ENCODE measurements at places on chromosomes 1 and 21.

DNA sequence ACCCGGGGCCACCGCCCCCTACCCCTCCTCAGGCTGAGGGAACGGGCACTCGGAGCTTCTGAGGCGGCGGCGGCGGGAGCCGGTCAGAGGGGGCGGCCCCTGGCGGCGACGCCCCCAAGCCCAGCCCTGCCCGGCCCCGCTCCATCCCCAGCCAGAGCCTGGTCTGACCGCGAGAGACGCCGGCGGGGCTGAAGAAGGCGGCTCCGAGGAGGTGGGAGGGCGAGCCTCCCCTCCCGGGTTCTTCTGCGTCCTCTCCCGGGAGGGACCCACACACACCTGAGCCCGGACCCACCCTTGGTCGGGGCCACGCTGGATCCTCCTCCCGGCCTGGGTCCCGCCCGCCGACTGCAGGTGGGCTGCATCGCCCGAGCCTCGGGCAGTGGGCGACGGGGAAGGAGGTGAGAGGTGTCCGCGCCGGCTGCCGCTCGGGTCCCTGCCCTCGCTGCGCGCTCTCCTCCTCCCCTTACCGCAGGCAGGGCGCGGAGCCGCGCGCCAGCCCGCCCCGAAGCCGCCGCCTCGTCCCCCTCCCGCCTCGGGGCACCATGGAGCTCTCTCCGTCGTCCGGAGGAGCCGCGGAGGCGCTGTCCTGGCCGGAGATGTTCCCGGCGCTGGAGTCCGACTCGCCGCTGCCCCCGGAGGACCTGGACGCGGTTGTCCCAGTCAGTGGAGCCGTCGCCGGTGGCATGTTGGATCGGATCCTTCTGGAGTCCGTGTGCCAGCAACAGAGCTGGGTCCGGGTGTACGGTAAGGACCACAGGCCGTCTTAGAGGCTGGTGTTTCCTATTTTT, at the start of gene RASAL2:
Gene RASAL2, plus strand, starts transcription at position 154 of the 788 bp plus-strand sequence. Its CDS starts 389 bp downstream, at position 543.
- peak; percentile 81 for DNase-seq

DNA sequence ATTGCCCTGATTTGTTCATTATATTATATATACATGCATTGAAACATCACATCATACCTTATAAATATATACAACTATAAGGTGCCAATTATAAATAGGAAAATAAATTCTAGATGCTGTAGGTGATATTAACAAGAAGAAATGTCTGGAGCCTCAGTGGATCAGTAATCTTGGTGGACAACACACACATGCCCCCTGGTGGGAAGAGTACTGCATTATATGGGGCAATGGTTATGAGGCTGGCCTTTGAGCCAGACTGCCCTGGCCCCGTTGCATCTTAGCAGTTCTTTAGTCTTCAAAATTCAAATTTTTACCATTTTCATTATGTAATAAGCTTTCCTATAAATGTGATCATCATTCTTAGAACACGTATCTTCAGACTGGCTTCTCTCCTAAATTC, 335.0 kb upstream of the GREM2 start:
- DNase-seq: peak; percentile 42

DNA sequence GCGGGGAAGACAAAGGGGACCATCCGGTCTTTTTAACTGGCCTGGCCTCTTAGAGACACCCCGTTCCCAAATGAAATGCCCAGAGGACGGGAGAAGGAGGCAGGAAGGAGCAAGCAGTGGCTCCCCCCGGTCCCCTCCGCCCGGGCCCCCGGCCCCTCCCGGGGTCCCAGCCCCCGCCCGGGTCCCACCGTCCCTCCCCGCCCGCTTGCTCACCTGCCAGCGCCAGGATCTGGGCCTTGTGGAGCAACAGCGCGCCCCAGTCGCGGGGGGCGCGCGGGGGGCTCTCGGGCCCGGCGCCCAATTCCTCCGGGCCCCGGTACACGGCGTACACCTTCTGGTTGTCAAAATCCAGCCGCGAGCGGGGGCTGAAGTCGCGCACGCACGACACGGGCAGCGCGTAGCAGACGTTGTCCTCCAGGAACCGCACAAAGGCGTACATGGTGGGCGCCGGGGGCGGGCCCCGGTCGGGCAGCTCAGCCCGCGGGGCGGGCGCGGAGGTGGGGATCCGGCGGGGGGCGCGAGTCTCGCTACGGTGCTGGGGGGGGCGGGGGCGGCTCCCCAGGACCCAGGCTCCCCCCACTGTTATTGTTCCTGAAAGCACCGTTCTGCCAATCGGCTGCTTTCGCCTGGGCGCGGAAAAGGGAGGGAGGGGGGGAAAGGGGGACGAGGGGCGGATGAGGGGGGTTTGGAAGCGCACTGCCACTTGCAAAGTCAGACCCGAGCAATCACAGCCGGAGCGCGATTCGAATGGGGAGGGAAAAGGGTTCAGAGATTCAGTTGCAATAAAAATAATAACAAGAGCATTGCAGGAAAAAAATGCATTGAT, at the start of gene BEND5:
Gene BEND5, minus strand, starts transcription at position 499 of the 826 bp plus-strand sequence. Its CDS starts 60 bp downstream, at position 439.
- DNase-seq: peak; percentile 92

DNA sequence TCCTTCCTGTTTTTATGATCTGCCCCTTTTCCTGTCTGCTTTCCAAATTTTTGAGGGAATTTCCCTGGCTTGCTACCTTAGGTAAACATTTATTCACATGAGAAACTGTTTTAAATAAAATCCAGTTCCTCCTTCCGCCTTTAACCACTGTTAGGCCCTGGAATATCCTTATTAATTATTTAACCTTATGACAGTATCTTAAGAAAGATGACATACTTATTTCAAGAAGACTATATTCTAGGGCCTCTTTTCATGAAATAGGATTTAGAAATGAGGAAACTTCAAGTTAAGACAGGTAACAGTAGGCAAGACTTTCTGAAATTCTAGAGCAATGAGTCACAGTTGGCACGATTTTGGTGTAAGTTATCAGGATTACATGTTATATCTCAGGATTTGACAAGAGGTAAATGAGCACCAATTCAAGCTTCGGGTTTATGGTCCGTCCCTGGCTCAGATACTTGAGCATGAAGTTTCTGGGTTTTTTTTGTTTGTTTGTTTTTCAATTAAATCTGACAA, 2.0 kb upstream of the TNFSF18 start:
- no peak for DNase-seq

GRCh38 chr1:31302709-31303441, 6.0 kb downstream of the ZCCHC17 start:
- DNase-seq: no peak

DNA sequence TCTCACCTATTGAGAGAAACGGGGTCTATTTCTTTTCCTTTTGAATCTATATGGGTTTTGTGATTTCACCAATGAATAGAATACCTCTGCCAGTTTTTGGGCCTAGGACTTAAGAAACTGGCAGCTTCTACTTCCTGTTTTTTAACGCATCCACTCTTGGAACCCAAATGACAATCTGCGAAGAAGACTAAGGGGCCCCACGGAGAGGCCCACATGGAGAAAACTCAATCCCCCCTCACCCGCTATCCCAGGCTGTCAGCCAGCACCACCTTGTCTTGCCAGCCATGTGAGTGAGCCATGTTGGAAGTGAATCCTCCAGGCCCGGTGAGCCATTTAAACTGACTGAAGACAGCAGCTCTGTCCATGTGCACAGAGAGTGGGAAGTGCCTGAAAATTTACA, 3.6 kb upstream of the HENMT1 start:
- no peak for DNase-seq

- DNase-seq: no peak
Measured at GRCh38 chr1:2481885-2482284, 5.8 kb downstream of the PLCH2 start.

GRCh38 chr1:91018006-91018405, 3.8 kb downstream of the ZNF644 start:
- DNase-seq: no peak

- no peak for DNase-seq
Measured at GRCh38 chr1:46607345-46608130, 3.5 kb upstream of the MKNK1 start.

- no peak for DNase-seq
Measured at GRCh38 chr1:76418531-76418930, 344.0 kb downstream of the ST6GALNAC3 start.

GRCh38 chr1:109370712-109371340, 26.9 kb downstream of the SORT1 start:
- no peak for DNase-seq

DNA sequence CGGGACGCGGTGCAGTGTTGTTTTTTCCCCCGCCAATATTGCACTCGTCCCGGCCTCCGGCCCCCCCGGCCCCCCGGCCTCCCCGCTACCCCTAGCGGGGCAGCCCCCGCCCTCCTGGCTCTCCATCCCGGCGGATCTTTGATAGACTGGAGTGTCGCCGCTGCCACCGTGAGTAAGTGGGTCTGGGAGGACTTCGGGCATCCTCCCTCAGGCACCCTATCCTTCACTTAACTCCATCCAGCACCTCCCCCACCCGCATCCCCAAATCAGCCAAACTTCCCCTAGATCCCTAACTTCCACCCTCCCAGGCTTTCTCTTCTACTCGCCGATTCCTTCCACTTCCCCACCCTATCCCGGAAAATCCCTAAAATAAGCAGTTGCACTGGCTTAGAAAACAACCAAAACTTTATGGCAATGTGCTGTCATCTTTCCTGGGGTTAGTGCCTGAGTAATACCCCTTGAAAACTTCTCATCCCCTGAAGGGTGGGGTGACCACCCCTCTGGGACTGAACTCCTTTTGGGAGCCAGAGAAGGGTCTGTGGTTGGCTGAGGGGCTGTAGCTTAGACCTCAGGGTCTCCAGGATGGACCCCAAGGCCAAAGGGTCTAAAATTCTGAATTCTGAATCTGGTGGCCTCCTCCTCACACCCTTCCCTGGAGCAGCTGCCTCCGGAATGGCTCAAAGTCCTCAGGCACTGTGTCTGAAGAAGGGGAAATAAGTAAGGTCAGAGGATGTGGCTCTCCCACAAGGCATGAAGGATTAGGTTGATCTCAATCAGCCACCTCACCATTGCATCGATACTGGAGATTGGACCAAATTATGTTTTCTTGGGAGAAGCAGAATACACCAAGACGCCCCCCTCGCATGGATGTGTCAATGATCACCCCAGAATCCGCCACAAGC, 12.2 kb downstream of the THBS3 start:
- no peak for DNase-seq

GRCh38 chr1:116365857-116366256, 7.2 kb upstream of the ATP1A1 start:
- DNase-seq: no peak

DNA sequence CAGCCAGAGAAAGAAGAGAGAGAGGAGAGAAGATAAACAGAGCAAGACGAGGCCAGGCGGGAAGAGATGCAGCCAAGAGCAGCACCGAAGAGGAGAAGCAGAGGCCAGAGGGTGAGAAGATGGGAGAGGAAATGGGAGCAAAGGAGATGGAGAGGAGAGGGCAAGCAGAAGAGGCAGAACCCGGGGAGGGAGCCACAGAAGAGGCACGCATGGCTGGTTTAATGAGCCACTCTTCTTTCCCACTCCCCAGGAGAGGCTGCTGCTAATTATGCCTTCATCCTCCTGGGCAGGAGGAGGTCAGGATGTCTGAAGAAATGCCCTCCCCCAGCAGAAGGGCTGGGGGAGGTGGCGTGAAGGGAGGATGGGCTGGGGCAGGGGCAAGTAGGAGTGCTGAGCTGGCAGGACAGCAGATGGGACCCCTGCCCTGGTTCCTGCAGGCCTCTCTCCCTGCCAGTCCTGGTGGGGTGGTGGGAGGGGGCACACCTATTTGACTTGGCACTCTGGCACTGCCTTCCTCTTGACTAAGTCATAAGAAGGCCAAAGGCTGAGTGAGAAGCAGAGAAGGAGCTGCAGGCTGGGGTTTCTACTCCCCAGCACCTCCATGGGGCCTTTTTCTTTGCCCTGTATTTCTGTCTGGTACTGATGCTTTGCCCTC, 32.3 kb downstream of the KIRREL1 start:
- no peak for DNase-seq

DNA sequence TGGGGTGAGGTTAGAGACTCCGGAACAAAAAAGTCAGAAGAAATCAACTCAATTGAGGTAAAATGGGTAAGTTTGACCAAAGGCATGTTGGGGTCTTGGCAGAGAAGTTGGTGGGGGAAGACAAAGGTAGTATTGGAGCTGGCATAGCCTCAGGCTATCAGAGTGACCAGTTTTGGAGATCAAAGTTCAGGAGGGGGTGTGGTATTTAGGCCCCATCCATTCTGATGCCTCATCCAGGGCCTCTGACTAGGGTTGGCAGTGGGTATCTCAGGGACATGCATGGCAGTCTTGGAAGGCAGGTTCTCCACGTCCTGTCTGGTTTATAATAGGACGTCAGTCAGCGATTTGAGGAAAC, 73.2 kb upstream of the TRABD2B start:
- DNase-seq: no peak

DNA sequence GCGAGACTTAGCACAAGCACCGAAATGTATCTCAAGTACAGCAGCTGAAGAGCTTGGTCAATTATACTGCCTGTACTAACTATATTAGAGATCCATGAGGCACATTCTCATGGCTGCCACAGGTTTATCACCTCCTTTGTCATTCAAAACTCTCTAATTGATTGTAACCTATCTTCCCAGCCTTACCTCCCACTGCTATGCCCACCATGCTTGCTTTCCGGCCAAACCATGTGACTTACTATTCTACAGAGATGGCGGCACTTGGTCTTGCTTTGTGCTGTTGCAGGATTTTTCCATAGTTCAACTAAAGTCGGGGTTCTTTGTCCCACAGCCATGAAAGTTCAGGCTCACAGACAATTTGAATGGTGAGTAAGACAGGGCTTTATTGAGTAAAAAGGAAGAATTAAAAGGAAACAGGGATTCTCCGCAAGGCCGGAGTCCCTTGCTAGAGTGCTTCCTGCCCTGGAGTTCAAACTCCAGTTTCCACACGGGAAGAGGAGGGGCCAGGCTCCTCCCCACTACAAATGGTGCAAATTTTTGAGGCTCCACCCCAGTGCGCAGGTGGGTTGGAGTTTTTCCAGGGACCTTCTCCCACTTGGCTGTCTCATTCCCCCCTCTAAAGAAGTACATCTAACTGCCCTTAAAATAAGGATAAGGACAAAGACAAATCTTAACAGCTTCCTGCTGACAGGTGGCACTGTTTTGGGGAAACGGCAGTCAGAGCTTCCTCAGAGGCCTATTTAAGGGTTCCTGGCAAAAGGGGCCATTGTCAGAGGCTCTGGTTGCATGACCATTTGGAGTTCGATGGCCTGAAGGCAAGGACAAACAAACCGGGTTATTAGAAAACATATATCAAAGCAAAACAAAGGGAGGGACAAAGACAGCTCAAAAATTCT, 28.7 kb downstream of the FMO2 start:
- no peak for DNase-seq

GRCh38 chr1:115655306-115655663, 13.5 kb downstream of the VANGL1 start:
- DNase-seq: no peak

- DNase-seq: peak; percentile 90
Measured at GRCh38 chr1:27528818-27529703, 39.1 kb upstream of the WASF2 start.

DNA sequence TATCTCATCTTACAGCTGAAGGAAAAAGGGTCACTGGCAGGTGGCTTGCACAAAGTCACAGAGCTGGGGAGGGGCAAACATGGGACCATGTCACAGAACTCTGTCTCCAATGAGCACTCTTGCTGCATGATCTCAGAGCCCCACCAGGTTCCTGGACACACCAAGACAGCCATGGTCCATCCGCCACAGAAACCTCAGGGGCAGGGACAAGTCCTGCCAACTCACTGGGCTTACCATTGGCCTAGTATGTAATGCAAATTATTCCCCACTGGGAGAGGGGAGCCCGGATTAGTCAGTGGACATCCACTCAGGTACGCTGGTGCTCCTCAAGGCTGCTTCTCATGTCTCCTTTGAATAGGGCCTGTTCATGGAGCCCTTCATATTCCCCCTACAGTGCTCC, 14.2 kb downstream of the S100A7A start:
- DNase-seq: no peak

GRCh38 chr1:79109445-79109844, 102.9 kb upstream of the ADGRL4 start:
- no peak for DNase-seq
